ENCODE measurements at places on chromosomes 13 and 19.

GRCh38 chr19:32652894-32653598, 21.9 kb downstream of the ANKRD27 start:
- no peak for DNase-seq

DNA sequence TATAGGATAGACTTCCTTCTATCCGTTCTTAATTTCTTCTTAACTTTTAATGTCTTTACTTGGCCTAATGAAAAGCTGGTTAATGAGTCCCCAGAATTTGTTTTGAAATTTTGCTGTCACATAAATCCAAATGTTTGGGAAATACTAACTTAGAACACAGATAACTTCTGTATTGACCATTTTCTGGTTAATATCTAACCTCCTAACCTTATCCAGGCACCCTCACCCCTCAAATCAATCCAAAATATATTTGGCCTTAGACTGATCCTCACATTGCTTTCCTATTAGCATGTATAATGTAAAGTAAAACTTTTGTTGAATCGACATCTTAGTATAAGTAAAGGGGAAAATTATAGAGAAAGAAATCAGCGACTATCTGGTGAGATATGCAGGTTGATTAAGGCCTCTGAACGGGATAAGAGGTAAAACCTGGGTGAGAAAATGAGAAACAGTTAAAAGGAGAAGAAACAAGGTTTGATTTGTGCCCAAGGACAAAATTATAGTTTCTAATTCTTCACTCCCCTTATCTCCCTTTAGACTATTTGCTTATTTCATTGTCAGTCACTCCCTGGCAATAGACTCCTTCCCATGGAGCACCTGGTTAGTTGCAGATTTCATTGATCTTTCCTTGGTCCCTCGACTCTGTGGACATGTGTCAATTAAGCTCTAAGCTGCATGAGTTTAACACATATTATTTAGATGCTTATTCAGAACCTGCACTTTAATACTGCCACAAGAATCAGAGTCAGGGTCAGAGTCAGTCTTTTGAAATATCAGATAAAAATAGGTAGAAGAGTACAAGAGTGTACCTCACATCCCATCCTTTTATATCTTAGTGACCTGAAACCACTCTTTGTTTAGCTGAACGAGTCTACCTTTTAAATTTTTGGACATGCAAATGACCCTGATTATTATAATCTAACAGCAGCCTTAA, 119.2 kb upstream of the MLNR start:
- DNase-seq = no peak

DNA sequence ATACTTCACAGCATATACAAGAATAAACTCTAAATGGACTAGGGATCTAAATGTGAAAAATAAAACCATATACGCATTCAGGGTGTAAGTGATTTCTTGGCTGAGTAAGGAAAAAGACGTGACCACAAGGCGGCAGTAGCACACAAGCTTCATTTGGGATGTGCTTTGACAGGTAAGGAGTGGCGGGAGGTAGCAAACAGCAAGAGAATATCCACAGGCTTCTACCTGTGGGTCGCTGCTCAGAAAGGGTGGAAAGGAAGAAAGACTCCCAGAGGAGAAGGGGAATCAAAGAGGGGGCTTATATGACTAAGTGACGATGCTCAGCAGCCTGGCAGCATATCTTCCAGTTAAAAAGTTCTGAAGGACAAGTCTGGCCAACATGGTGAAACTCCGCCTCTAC, 2.5 kb upstream of the ZNF121 start:
- peak; percentile 92 for DNase-seq

DNA sequence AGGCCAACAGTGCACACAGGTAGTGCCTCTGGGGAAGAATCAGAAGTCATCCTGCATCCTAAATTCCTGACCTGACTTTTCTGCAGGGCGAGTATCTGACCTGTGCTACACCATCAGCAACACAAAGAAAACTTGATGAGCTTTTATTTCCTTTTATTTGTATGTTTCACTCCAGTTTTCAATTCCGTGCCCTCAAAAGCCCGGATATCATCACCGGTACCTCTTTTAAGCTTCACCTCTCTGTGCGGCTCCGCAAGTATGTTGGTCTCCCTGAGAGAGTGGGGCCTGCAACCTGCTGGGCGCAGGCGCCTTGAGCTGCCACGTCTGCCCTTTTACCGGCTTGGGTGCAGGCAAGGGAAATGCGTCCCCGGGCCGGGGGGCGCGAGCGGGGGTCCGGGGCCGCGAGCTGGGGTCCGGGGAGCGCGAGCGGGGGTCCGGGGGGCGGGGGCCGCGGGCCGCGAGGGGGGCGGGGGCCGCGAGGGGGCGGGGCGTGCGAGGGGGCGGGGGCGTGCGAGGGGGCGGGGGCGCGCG, 4.3 kb upstream of the DUXA start:
- DNase-seq = peak; percentile 56

DNA sequence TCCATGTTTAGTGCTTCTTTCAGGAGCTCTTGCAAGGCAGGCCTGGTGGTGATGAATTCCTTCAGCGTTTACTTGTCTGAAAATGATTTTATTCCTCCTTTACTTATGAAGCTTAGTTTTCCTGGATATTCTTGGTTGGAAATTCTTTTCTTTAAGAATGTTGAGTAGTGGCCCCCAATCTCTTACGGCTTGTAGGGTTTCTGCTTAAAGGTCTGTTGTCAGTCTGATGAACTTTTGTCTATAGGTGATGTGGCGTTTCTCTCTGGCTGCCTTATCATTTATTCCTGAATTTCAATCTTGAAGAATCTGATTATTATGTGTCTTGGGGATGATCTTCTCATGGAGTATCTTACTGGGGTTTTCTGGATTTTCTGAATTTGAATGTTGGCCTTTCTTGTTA, 26.0 kb downstream of the ZNF430 start:
- no peak for DNase-seq

DNA sequence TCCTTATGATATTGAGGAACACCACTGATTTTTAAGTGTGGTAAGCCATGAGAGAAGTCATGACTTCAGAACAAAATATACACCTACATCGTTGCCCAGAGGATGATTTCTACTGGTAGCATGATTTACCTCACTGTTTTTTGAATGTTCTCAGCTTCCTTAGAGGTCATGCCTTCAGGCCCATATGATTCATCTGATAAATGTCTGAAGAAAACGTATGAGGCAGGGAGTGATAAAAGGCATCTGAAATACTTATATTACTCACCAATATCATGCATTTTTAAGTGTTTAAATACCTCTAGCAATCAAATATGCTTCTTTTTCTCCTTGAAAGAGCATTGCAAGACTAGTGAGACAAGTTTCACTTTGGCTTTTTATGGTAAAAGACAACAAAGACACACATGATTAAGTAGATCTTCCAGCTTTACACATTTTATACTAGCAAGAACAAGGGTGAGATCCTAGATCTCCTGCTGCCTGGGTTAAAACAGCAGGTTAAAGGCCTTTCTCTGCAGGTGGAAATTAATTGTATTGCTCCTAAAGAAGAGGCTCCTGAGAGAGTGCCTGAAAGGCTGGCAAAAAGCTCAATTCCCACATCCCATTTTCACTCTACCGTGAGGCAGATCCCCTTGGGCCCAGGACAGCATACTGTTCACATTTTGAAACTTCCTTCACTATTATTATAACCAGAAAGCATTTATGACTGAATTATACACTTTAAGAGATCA, 432.4 kb downstream of the SLITRK1 start:
- DNase-seq = no peak
